ENCODE measurements at places on chromosomes 16 and 17.

- peak; percentile 13 for DNase-seq
Measured at GRCh38 chr16:85611444-85612190, 1.5 kb upstream of the GSE1 start.

DNA sequence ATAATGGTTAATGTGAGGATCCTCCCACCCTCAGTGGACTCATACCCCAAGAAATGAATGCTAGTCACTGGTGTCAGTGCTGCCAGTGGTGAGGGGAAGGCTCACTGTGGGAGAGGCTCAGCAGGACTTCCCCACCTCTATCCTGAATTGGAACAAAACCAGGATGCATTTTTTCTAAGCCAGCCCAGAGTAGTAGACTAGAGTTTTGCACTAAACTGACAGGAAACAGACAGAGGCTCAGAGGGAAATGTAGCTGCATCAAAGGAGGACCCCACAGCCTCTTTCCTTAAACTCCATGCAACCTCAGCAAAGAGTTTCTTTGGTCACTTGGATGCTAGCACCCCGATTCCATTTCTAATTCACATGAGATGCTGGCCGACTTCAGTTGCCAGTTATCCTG, 10.7 kb upstream of the SKAP1 start:
- DNase-seq: no peak

- no peak for DNase-seq
Measured at GRCh38 chr17:79927688-79928501, 88.7 kb upstream of the CBX4 start.

DNA sequence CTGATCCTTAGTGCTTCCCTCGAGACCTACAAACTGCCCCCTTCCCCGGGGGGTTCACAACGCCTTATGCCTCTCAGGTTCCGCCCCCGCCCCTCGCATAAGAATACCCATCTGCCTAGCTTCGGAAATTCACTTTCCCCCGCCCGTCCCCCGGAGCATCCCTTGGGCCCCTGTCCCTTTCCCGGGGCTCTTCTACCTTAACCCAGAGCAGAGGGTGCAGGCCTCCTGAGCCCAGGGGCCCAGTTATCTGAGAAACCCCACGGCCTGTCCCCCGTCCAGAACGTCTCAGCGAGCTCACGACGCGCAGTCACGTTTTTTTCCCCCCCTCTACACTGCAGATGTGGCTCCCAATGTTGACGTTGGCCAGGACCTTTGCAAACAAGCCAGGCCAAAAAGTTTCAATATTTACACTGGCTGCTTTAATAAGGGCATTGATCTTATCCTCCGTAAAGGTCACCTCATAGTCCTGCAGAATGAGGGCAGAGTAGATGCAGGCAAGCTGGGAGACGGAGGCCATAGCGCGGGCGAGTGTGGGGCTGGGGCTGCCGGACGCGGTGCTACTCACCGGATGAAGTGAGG, 1.4 kb upstream of the NBR1 start:
- DNase-seq: peak; percentile 8

- no peak for DNase-seq
Measured at GRCh38 chr16:68436581-68436980, 11.7 kb downstream of the SMPD3 start.
